Stimulated activated CD4-positive, alpha-beta T cell treated with anti-CD3 and anti-CD28 coated beads, TNF-alpha, amount 100 ng/mL, for 4 hours (primary cell): ENCODE measurements at places on chromosomes 13 and 19.

DNA sequence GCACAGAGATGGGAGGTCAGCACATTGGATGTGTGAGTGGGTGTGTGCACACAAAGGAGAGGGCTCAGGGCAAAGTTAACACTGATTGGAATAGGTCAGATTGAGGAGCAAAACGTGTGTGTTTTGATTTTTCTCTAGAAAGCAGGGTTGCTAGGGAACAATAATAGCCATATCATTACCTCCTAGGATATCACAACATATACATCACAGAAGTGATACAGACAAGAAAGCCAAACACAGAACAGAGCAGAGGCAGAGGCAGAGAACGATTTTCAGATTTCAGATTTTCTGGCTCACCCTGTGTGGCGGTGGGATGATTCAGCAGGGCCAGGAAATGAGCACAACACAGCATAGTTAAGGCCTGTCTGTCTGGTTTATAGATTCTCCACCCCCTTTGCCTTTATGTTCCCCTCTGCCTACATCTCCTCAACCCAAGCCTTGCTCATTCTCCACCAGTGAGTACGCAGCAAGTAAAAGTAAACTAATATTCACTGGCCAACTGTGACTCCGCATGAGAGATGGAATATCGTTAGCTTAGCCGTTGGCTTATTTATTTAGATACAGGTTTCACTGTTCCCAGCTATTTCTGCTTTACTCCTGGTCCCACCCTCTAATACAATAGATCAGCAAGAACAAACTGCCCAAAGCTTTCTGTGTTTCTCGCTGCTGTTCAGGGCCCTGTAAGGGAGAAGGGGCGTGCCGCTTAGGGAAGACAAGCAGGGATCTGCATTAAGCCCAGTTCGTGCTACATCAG lies 182.7 kb upstream of the TSC22D1 start:
- DNase-seq, result no peak

- DNase-seq, result no peak
Observed at GRCh38 chr13:92806215-92806614, 420.4 kb upstream of the GPC6 start.

DNA sequence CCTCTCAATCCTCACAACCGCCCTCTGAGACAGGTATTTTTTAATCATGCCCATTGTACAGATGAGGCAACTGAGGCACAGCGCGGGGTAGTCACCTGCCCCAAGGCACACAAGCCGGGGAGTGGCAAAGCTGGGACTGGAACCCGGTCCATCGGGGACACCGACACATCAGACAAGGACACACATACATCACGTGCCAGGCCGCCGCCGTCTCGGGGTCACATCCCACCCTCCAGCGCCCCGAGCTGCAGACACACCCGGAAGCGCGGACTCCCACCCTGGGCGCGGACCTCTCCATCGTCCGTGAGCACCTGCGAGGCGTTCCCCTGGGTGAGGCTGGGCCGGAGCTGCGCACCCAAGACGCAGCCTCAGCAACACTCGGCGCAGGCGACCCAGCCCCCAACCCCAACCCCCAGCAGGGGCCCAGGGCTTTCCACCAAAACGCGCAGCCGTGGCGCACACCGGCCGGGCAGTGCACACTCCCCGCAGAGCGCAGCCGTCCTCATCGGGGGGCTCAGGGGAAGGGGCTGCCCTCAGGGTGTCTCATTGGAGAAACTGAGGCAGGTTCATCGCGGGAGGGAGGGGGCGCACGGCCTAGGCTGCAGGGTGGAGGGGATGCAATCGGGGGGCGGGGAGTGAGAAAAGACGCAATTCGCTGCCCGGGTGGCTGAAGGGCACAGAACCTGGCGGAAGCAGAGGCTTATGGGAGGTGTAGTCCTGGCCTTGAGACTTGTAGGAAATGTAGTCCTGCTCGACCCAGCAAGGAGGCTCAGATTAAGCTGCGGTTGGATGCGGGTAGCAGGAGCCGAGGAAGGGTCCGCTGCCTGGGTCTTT lies 1.9 kb upstream of the LMTK3 start:
- DNase-seq, result no peak

DNA sequence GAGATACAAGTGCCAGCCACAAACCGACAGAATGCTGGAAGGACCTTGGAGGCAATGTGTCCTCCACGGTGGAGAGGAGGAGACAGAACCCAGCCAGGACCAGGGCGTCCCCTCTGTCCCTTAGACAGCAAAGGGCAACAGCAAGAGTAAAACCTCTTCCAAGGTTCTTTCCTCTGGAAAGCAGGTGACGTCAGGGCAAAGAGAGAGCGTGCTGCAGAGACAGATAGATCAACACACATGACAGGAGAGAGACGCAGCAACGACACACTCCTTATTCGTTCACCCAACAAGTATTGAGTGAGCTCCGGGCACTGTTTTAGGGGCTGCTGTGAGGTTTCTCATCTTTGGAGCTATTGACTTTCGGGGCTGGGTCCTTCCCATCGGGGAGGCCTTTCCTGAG lies 1.3 kb upstream of the GALP start:
- DNase-seq, result no peak

- no peak for DNase-seq
Observed at GRCh38 chr13:111423168-111423785, 102.8 kb downstream of the TEX29 start.
